ENCODE measurements at places on chromosomes 7 and 10.

- H3K4me1 ChIP-seq: no peaks in the 10 kb centered on the region
- H3K27ac ChIP-seq: no peak overlapping the region
- no peaks in the 10 kb centered on the region for H3K27me3 ChIP-seq
- H3K4me3 ChIP-seq: no peak overlapping the region
Observed at GRCh38 chr10:14325325-14325955, 5.3 kb downstream of the FRMD4A start.

DNA sequence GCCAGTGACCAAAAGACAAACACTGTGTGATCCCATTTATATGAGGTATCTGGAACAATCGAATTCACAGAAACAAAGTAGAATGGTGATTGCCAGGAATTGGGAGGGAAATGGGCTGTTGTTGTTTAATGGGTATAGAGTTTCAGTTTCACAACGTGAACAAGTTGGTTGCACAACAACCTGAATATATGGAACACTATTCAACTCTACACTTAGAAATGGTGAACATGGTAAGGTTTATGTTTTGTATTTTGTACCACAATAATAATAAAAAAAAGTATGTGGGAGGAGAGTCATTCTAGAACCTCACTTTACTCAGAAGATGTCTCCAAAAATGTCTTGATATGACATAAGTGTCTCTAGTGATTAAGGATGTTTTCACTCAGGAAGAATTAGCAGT lies 85.2 kb upstream of the SGCE start:
- no peak overlapping the region for H3K4me3 ChIP-seq
- no peak for DNase-seq
- no peaks in the 10 kb centered on the region for H3K27me3 ChIP-seq
- H3K27ac ChIP-seq: no peak overlapping the region
- no peaks in the 10 kb centered on the region for H3K4me1 ChIP-seq
- H3K36me3 ChIP-seq: no peaks in the 10 kb centered on the region

DNA sequence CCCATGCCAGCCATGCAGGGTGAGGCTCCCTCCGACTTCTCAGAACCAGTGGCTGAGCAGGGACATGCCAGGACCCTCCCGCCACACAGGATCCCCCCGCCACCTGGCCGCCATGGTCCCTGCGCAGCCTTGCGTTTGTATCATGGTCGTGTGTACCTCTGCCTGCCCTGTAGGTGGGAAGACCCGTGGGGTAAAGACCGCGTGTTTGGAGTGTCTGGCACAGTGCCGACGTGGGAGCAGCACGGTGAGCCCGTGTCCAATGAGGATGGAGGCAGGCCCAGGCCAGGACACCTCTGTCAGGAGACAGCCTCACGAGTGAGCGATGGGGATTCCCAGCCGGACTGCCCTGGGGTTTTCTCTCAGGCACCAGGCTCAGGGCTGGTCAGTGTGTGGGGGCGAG lies 31.9 kb downstream of the NKX6-2 start:
- H3K27ac ChIP-seq: no peak overlapping the region
- no peaks in the 10 kb centered on the region for H3K4me1 ChIP-seq
- H3K4me3 ChIP-seq: no peak overlapping the region
- H3K27me3 ChIP-seq: no peaks in the 10 kb centered on the region
- DNase-seq: no peak

DNA sequence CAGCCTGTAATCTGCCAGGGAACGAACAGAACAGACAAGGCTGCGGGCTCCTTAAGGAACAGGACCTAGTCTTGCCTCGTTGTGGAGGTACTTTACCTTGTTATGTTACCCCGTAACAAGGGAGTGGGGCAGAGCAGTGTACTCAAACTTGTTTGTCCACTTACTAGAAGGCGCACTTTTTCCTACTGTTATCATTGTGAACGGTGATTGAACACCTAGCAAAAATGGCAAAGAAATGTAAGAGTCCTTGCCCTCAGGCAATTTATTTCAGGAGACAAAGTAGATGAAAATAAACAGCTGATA lies 620 bp upstream of the IMPDH1 start:
- H3K27me3 ChIP-seq: no peaks in the 10 kb centered on the region
- no peaks in the 10 kb centered on the region for H3K36me3 ChIP-seq
- peak overlapping the region; percentile 73 for H3K27ac ChIP-seq
- H3K4me3 ChIP-seq: peak overlapping the region; percentile 63

- no peak overlapping the region for H3K4me3 ChIP-seq
- H3K4me1 ChIP-seq: no peaks in the 10 kb centered on the region
- no peaks in the 10 kb centered on the region for H3K36me3 ChIP-seq
Observed at GRCh38 chr7:138750901-138751464, 46.8 kb upstream of the TMEM213 start.

DNA sequence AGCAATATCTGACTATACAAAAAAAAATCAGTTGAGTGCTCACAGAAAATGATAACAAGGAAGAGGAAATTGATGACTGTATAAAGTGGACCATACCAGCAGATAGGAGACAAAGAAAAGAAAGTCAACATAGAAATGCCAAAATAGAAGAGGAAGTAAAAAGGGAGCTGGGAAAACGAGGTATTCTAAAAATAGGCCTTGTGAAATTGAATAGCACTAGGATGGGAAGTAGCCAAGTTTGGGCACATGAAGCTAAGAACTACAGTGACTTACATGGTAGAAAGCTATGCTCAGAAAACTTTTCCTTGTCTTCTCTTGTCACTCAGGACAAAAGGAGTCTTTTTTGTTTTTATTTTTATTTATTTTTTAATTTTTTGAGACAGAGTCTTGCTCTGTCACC lies 76.2 kb upstream of the APBB1IP start:
- H3K27ac ChIP-seq: no peak overlapping the region
- no peaks in the 10 kb centered on the region for H3K36me3 ChIP-seq
- no peaks in the 10 kb centered on the region for H3K27me3 ChIP-seq
- H3K4me3 ChIP-seq: no peak overlapping the region
- H3K4me1 ChIP-seq: no peaks in the 10 kb centered on the region

DNA sequence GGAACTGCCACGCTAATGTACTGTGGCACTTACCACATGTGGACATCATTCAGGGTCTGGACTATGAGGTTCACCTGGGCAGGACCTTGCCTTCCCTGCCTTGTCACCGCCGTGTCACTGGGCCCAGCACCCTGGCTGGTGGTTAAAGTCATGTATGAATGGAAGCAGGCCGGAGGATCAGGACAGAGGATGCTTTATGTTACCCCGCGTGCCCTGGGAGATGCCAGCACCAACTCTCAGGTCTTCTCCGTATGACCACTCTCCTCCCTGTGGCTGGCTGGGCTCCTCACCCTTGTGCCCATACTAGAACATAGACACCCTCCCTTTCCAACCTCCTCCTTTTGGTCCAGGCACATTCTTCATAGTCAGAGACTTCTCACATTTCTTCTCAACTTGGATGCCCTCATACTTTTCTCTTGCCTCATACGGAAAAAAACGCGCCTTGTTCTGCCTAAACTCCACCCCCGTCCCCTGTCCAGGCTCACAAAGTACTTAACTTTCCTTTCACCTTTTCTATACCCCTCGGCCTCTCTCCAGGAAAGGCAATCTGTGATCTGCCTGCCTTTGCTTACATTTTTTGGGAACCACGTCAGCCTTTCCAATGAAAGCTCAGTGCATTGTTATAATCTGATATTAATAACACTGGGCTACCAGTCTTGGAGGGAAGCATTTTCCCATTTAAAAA lies 240.0 kb downstream of the TEX36 start:
- H3K36me3 ChIP-seq: no peaks in the 10 kb centered on the region
- no peaks in the 10 kb centered on the region for H3K4me1 ChIP-seq
- no peak overlapping the region for H3K27ac ChIP-seq
- no peak overlapping the region for H3K4me3 ChIP-seq
- H3K27me3 ChIP-seq: no peaks in the 10 kb centered on the region

GRCh38 chr10:63197344-63198092 lies 64.4 kb downstream of the NRBF2 start:
- H3K36me3 ChIP-seq: peaks cover 7% of the 10 kb centered on the region
- H3K4me1 ChIP-seq: no peaks in the 10 kb centered on the region
- H3K4me3 ChIP-seq: no peak overlapping the region
- no peaks in the 10 kb centered on the region for H3K27me3 ChIP-seq
- H3K27ac ChIP-seq: no peak overlapping the region

GRCh38 chr7:106326594-106327537 lies 42.1 kb upstream of the NAMPT start:
- H3K4me1 ChIP-seq: peaks cover 4% of the 10 kb centered on the region
- no peaks in the 10 kb centered on the region for H3K36me3 ChIP-seq
- DNase-seq: no peak
- no peaks in the 10 kb centered on the region for H3K27me3 ChIP-seq
- no peak overlapping the region for H3K4me3 ChIP-seq
- H3K27ac ChIP-seq: no peak overlapping the region

GRCh38 chr7:4851459-4852422 lies 10.1 kb downstream of the PAPOLB start:
- H3K4me1 ChIP-seq: no peaks in the 10 kb centered on the region
- no peak overlapping the region for H3K4me3 ChIP-seq
- no peak overlapping the region for H3K27ac ChIP-seq
- no peaks in the 10 kb centered on the region for H3K36me3 ChIP-seq

DNA sequence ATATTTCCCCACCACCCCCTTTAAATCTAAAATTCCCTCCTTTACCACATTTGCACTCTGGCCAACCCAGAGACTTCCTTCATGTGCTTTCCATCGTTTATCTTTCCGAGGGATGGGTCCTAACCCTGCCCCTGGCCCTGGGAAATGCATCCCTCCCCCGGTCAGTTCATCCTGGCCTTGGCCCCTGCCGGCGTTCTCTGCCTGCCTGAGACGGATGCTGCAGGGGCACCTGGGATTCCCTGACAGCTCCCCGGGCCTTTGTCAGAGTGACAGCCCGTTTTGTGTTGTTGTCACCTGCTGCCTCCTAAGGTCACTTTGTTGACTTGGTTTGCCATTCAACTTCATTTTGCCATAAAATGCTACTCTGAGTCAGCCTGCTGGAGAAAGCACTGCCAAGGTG lies 34.8 kb upstream of the PITRM1 start:
- no peaks in the 10 kb centered on the region for H3K36me3 ChIP-seq
- H3K27ac ChIP-seq: no peak overlapping the region
- no peaks in the 10 kb centered on the region for H3K4me1 ChIP-seq

DNA sequence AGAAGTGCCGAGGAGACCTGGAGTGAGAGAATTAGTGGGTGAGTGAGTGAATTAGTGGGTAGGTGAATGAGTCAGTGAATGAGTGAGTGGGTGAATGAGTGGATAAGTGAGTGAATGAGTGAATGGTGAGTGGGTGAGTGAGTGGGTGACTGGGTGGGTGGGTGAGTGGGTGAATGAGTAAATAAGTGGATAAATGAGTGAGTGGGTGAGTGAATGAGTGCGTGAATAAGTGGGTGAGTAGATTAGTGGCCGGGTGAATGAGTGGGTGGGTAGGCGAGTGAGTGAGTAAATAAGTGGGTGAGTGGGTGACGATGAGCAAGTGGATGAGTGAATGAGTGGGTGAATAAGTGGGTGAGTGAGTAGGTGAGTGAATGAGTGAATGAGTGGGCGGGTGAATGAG lies 243.7 kb upstream of the MGMT start:
- no peaks in the 10 kb centered on the region for H3K36me3 ChIP-seq
- H3K27me3 ChIP-seq: no peaks in the 10 kb centered on the region
- no peak overlapping the region for H3K4me3 ChIP-seq
- no peak for DNase-seq
- H3K4me1 ChIP-seq: no peaks in the 10 kb centered on the region
- H3K27ac ChIP-seq: no peak overlapping the region

DNA sequence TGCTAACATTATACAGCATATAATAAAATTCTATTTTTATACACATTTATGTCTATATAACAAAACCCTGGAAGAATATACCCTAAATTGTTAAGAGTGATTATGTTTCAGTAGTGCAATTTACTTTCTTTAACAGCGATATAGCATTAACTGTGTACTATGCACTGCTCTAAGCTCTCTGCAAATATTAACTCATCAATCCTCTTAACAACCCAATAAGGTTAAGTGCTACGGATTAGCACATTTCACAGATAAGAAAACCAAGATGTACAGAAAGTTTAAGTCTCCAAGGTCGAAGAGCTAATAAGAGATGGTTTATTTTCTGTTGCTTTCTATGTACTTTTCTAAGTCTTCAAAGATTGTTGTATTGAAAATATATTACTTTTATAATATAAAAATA lies 95.8 kb downstream of the SEMA3C start:
- H3K27ac ChIP-seq: no peak overlapping the region
- no peak overlapping the region for H3K4me3 ChIP-seq
- H3K36me3 ChIP-seq: no peaks in the 10 kb centered on the region
- H3K4me1 ChIP-seq: peaks cover 4% of the 10 kb centered on the region

DNA sequence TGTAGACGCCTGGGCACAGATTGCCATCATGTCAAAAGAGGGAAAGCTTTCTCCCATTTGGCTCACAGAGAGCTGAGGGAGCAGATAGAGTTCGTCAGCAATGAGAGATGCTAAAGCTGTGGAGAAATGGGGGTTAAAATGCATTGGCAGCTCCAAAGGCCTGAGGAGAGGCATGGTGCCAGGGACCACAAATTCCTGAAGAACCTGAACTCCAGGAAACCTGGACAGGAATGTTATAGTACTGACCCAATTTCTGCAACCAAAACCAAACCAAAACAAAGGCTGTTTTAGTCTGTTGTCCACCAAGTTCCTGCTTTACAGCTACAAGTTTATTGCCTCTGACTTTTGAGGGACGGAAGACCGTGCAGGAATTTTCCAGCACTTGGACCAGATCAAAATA lies 575.7 kb downstream of the REEP3 start:
- no peak overlapping the region for H3K27ac ChIP-seq
- no peaks in the 10 kb centered on the region for H3K4me1 ChIP-seq
- no peak overlapping the region for H3K4me3 ChIP-seq
- H3K36me3 ChIP-seq: no peaks in the 10 kb centered on the region
- DNase-seq: no peak
- no peaks in the 10 kb centered on the region for H3K27me3 ChIP-seq

DNA sequence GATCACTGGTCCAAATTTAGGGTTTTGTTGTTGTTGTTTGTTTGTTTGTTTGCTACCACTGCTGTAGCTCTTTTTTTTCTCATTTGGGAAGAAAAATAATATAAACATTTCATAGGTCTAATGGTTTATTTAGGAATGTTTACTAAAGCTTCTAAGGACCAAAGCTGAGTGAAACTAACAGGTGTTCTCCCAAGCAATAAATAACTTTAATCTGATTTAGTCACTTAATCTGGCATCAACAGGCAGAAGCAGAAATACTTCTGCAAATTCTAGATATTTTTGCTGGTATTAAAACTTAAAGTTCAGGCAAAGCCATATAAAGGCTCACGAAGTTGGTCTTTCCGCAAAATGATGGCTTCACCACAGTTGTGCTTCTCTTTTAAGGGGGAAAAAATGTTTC lies 144.5 kb upstream of the YAE1 start:
- H3K27me3 ChIP-seq: no peaks in the 10 kb centered on the region
- no peak overlapping the region for H3K27ac ChIP-seq
- H3K4me1 ChIP-seq: no peaks in the 10 kb centered on the region
- DNase-seq: no peak
- H3K36me3 ChIP-seq: no peaks in the 10 kb centered on the region

GRCh38 chr10:98373260-98374040 lies 41.5 kb downstream of the PYROXD2 start:
- no peak for DNase-seq
- H3K27me3 ChIP-seq: no peaks in the 10 kb centered on the region
- H3K36me3 ChIP-seq: no peaks in the 10 kb centered on the region
- H3K4me3 ChIP-seq: no peak overlapping the region

GRCh38 chr7:151742713-151743480 lies 134.0 kb downstream of the PRKAG2 start:
- no peaks in the 10 kb centered on the region for H3K36me3 ChIP-seq
- H3K27me3 ChIP-seq: no peaks in the 10 kb centered on the region
- H3K27ac ChIP-seq: no peak overlapping the region
- H3K4me1 ChIP-seq: no peaks in the 10 kb centered on the region
- DNase-seq: no peak

- H3K36me3 ChIP-seq: no peaks in the 10 kb centered on the region
- no peaks in the 10 kb centered on the region for H3K27me3 ChIP-seq
Observed at GRCh38 chr10:69657866-69658265, 27.8 kb downstream of the FAM241B start.

Data from pancreas (tissue), 10 donors.